ENCODE measurements at places on chromosomes 6 and 20.

- no peak for DNase-seq
These were observed 525.2 kb downstream of the PKHD1 start for GRCh38 chr6:51562198-51562597.

GRCh38 chr6:9405825-9406224, 970.5 kb upstream of the SLC35B3 start:
- no peak for DNase-seq

- no peak for DNase-seq
These were observed 490.4 kb upstream of the ADGRB3 start for GRCh38 chr6:68144667-68145066.

DNA sequence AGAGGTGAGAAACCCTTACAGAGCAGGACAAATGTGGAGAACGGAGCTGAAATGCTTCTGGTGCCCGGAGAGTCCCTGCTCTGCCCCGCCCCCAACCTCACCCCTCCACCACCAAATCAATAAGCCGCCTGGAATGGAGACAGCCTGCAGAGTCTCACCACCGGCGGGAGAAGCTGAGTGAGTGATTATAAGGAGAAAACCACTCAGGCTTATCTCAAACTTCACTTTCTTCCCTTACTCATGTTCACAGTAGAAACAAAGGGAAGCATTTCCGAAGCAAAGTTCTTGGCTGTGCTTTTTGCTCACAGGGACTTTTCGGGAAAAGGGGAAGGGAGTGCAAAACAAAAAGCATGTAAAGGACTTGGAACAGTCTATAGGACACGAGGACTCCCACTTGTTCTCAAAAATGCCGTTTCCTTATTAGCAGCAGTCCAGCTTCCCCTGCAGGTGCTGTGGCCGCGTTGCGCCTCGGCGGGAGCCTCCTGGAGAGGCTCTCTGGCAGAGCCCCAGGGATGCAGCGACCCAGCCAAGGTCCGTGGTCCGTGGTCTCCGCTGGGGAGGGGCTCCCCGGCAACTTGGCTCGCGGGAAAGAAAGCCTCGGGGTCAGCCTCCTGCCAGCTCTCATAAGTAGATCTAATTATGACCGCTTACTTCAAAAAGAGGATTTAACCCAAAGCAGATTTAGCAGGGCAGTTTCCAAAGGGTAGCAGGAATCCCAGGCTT, 64.8 kb upstream of the TMEM30A start:
- DNase-seq = no peak

DNA sequence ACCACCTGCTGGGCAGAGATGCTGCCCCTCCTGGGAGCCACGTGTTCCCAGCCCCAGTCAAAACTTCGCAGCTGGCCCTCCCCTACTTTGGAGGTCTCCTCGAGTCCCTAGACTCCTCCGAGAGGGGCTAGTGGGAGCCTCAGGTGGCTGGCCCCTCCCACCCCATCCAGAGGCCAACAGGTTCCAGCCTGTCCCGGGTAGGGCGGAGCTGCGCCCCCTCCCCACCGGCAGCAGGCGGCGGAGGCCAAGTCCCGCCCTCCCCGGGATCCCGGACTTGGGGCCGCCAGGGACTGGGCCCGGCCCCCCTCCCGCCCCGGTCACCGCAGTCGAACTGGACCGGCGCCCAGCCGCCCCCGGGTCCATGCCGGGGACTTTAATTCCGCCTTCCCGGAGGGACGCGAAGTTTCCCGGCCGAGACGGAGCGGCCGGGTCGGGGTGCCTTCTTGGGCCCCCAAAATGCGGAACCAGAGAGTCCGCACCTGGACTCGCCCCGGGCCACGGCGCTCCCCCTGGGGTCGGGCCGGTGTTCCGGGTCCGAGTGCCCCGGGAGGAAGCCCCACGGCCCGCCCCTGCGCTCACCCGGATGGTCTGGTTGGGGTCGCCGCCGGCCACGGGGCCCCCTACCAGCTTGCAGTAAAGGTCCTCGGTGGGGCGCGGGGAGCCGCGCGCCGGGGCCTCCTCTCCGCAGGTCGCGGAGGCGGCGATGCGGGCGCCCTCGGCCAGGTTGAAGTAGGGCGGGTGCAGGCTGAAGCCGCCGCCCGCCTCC, 559 bp downstream of the LAMA5 start:
- DNase-seq = no peak

- no peak for DNase-seq
These were observed 56.3 kb upstream of the FAM184A start for GRCh38 chr6:119134752-119135151.

DNA sequence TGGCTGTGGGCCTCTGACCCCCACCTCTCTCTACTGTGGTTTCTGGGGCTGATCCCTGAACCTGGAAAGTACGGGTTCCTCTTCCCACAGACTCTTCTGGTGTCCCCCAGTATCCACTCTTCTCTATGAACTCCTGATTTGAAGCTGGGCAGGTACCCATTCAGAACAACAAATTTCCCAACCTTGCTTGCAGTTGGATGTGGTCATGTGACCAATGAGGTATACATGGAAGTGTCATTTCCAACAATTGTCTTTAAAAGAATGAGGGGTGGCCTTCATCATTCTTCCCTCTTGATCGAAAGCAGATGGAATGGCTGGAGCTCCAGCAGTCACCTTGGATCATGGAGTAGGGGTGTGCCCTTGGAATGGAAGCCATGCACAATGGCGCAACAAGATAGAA, 128.0 kb upstream of the MLN start:
- DNase-seq = no peak

DNA sequence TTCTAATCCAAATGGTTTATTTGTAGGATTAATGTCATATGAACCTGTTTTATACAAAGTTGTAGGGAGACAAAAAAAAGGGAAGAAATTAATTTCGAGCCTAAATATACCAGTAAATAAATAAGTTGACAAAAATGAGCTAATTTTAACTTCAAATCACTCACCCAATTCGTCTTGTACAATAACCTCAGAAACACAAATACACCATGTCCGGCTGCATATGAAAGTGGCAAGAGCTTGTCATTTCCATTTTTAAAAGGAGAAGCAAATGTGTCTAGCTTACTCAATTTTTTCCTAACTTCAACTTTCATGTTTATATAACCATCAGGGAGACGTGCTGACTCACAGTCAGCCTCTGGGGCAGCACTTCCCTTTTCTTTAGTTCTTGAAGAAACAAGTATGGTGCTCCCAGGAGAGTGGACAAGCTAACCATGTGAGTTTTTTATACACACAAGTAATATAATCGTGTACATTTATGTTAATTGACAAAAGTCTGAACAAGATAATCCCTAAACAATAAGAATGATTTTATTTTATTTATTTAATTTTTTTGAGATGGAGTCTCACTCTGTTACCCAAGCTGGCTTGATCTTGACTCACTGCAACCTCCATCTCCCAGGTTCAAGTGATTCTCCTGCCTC, 55.5 kb upstream of the SGK1 start:
- peak; percentile 66 for DNase-seq

DNA sequence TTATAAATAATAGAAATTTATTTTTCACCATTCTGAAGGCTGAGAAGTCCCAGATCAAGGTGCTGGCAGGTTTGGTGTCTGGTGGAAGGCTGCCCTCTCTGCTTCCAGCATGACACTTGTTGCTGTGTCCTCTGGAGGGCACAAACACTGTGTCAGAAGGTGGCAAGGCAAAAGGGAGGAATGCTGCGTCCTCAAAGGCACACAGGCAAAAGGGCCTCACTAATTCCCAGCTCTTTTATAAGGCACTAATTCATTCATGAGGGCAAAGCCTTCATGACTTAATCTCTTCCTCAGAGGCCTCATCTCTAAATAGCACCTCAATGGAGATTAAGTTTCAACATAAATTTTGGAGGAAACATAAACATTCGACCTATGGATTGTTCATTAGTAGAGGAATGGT, 209.5 kb upstream of the SMLR1 start:
- DNase-seq = no peak

- DNase-seq = no peak
These were observed 74.7 kb downstream of the SOBP start for GRCh38 chr6:107564589-107564951.

GRCh38 chr6:125944434-125944816, 12.1 kb upstream of the HINT3 start:
- no peak for DNase-seq

DNA sequence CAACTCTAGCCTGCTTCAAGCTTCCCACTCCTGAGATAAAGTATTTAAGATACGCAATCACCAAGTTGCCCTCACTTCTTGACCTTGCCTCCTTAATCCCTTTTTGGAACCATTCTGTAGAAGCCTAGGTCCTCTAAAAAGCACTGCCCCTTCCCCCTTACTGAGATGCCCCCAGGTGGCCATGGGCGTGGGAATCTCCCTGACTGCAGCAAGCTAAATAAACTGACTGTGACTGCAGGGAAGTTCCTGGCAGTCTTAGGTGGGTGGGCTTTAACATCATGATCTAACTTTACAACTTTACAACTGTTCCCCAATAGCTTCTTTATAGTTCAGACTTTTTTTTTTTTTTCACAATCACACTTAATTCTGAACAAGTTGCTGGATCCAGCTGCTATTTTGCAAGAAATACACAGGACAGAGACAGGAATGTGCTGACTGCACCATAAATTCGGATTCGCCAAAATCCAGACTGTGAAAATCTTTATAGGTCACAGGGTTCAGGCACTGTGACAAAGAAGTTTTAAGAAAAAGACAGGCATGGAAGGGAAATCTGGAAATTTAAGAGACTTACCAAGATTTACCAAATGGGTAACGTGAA, 344.2 kb upstream of the SULF2 start:
- DNase-seq = no peak

- DNase-seq = no peak
These were observed 3.3 kb downstream of the SLC17A2 start for GRCh38 chr6:25927178-25927577.

- no peak for DNase-seq
These were observed 11.4 kb downstream of the CRISP3 start for GRCh38 chr6:49732781-49733180.

- no peak for DNase-seq
These were observed 20.5 kb downstream of the CPNE5 start for GRCh38 chr6:36818756-36819155.

DNA sequence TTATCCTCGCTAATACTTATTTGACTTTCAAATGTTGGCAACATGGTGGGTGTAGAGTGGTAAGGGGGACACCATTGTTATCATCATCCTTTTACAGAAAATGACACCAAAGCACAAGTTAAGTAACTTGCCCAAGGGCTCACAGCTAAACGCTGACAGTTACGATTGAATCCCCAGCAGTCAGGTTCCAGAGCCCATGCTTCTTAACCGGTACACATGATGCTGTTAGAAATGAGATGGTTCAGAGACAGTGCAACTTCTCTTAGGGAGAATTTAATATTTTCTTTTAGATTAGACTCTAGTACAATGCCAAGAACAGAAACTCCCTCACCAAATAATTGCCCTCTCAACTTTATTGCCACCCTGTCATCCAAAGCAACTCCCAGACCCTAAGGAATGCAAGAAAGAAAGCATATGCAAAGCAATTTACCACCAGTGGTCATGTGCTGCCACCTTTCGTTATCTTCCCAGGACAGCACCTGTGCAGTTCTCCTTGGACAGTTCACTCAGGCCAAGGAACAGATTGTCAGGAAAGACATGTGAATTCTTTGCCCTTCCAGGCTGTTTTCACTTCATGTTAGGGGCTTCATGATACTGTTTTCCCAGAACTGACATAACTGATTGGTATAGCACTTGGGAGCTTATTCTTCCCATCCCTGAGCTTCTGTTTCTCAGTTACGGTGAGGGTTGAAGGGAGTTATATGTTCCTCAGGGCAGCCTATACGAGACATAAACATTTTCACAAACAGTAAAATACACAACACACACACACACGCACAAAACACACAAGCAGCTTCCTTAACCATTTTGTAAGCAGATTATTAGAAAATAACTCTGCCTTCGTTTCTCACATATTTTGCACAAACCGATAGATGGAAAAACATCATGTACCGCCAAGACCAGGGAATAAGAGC, 5.1 kb downstream of the HLA-DMA start:
- peak; percentile 41 for DNase-seq

- no peak for DNase-seq
These were observed 260.5 kb upstream of the EPHA7 start for GRCh38 chr6:93679836-93680235.

GRCh38 chr6:1786455-1787453, 177.0 kb downstream of the FOXC1 start:
- no peak for DNase-seq

GRCh38 chr20:58237318-58238132, 9.1 kb upstream of the ANKRD60 start:
- no peak for DNase-seq

DNA sequence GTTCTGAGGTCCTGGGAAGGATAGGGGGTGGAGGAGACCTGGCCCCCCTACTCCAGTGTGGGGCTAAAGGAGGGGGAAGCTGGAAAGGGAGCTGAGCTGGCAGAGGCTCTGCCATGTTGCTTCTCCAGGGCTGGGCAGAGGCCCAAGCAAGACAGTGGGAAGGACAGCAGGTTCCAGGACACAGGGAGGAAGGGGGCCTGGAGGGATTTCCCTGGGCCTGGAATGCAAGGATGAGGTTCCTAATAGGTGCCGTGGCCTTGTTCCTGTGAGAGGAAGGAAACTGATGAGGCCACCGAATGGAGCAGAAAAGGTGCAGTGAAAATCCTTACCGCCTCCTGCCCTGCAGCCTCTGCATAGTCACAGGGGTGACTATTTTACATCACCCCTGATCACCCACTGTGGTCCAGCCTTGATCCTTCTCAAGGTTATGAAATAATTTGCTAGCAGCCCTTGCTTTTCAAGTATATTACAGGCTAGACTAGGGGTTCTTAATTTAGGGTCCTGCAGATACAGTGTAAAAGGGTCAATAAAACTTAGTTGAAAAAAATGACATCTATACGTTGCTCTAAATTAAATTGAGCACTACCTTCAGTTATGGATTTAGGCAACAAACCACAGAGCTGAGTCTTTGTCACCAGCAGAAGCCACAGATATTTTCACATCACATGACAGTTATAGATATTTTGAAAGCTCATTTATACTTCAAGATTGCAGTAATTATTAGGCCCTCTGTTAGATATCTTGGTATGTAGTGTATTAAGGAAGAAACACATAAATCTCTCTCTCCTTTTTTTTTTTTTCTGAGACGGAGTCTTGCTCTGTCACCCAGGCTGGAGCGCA, 45.7 kb upstream of the RNF24 start:
- no peak for DNase-seq

DNA sequence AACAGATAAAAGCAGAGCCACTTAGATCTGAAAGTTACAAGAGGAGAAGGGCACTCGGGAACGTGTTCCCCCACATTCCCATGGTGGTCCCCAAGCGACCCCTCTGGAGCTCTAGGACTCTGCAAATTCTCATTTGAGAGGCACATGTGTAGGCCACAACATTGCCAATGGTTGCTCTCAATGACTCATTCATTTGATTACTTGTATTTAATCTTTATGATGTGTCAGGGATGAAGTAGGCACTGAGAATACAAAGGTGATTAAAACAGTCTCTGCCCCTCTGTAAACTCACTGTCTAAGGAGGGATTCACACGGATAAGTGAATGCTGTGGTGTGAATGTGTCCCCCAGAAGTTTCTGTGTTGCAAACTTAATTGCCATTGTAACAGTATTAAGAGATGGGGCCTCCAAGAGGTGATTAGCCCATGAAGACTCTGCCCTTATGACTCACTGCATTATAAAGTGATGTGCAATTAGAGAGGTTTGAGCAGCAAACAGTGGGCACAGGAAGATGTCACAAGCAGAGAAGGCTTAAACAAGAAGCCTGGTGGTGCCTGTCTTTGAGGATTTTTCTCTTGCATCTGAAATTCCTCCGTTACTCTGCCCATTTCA, 34.0 kb upstream of the TRAM2 start:
- DNase-seq = no peak
